ENCODE measurements at places on chromosomes 3 and 15.

- no peak for DNase-seq
Measured at GRCh38 chr3:123011447-123011846, 16.1 kb downstream of the SEMA5B start.

DNA sequence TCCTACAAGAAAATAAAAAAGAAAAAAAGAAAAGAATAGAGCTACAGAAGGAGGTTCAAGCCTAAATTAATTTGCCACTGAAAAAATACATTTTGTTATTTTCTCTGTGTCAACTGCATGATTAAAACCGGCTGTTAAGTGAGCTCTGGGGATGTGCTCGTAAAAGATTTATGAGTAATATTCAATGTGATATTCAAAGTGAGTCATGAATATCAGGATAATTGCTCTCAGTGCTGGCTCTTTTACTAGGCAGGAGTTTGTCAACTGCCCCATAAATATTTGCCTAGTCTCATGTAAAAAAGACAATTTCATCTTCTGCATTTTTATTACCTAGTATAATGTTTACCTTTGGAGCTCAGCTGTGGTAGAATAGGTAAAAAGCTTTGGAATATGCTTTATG, 78.9 kb downstream of the CDIN1 start:
- DNase-seq, result no peak

DNA sequence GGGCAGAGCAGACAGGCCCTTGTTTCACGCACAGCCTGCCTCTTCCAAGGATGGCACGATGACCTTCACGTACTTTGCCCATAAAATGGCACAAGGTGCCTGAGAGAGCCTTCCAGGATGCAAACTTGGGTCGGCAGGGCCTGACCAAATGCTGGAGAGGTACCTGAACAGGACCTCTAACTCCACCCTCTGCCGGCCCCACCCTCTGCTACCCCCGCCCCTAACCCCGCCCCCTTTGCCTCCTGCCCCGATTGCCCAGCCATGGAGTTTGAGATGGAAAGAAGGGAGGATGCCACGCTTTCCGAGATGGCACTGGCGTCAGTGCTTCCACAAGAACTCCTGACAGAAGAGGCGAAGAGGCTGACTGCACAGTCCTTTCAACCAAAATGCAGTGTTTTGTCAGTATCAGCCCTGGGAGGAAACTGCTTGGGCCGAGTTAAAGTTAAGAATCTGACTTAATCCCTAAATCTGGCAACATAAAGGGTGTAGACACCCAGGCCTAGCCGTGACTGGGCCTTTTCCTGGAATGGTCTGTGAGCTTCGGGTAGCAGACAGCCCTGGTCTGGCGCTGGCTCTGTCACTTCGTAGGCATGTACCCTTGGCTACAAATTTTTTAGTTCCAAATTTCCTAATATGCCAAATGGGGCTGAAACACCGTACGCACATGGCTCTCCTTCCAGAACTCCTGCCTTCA, 230.3 kb upstream of the RGMA start:
- no peak for DNase-seq

- no peak for DNase-seq
Measured at GRCh38 chr15:31372635-31373091, 46.0 kb downstream of the KLF13 start.

DNA sequence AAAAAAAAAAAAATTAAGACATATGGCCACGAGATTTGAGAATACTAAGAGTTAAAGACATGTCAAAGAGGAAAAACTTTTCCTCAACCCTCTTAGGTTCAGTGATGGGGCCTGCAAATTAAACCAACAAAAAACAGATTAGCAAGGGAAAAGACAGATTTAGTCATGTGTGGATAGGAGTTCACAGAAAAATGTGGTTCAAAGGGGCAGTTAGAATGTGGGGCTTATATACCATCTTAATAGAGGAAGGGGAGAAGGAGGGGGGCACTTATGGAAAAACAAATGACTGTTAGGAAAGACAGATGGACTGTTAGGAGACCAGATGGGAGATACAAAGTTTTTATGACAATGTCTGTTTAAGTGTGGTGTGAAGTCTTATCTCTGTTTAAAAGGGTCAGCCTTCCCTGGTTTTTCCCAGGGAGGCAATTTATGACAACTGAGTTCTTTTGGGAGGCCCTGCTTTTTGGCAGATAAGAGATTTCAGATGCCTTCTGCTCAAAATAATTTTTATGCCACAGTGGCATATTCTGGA, 68.7 kb upstream of the FURIN start:
- no peak for DNase-seq

DNA sequence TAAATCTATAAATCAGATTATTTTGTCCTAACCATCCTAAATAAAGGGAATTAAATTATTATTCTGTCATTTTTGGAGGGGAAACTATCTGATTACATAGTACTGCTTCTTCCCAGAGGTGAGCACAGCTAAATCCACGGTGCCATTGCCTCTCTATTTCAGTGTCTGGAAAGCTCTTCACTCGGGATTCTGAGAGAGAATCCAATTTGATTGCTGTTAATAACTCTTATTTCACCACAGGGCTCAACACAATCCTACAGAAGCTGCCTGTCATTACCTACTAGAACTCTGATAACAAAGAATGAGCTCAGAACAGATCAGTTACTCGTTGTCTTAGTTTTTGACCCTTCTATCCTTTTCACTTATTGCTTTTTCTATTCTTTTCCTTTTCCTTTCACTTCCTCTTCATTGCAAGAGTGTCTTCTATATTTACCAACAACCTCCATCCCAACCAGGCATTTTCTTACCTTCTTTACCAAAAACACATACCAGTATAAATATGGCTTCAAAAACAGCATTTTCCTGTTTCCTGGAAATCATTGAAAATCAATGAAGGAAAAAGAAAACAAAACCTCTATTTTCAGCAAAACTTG, 30.4 kb downstream of the OXNAD1 start:
- DNase-seq, result no peak
